Sciatic nerve (tissue), 2 donors: ENCODE measurements at places on chromosomes 5 and 9. TPM values are rescaled to one million over a fixed set of nuclear protein-coding genes. Genes with fewer than 3 reads are reported as not detected.

- DNase-seq: no peak
Measured at GRCh38 chr5:16871746-16872339, 64.2 kb downstream of the MYO10 start.

DNA sequence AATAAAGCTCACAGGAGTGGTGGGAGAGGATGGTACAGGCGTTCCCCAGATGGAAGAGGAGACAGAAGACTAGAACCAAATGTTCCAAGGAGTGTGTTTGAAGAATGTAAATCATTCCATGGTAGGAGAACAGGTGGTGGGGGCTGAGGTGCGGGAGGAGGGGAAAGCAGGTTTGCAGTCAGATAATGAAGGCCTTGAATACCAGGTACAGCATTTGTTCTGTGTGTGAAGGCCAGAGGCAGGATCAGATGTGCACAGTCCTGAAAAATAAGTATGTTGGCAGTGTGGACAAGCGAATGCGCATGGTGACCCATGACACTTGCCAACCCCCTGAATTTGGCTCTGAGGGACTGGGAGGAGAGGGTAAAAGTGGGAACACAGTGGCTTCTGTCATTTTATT lies 59.9 kb upstream of the ALDH1B1 start:
- DNase-seq: no peak

GRCh38 chr9:29714860-29715259 lies 2141.6 kb upstream of the C9orf72 start:
- no peak for DNase-seq

- no peak for DNase-seq
Measured at GRCh38 chr5:61301341-61302199, 30.5 kb upstream of the ZSWIM6 start.

GRCh38 chr9:114552706-114553105 lies 34.9 kb upstream of the ATP6V1G1 start:
- no peak for DNase-seq

DNA sequence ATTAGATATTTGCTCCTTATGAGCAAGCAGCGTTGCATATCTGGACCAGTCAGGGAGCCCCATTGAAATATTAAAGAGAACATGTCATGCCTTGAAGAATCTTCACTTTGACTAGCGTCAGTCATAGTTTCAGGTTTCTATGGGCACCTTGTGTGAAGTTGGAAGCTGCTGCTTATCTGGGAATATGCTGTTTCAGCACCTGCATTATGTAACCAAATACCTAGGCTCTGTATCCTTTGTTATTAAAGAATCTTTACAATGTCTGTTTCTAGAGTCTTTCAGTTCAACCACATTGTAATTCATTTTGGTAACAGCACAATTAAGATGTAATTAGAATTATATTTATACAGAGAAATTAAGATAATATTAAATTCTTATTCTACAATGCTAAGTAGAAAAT lies 818.8 kb upstream of the TYRP1 start:
- DNase-seq: no peak

GRCh38 chr9:101707721-101708120 lies 30.7 kb downstream of the GRIN3A start:
- DNase-seq: no peak

GRCh38 chr5:83426855-83427254 lies 44.7 kb upstream of the VCAN start:
- no peak for DNase-seq

DNA sequence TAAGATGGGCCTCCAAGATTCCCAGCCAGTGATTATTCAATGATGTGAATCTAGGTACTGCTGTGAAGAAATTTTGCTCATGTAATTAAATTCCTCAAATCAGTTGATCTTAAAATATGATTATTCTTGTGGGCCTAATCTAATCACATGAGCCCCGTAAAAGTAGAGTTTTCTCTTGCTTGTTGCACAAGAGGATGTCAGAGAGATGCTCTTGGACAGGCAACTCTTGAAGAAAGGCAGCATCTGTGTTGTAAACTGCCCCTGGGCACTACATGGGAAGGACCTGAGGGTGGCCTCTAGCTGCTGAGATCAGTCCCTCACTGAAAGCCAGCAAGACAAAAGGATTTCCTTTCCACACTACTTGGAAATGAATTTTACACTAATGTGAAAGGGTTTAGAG lies 132.9 kb downstream of the TRPM3 start:
- DNase-seq: no peak

DNA sequence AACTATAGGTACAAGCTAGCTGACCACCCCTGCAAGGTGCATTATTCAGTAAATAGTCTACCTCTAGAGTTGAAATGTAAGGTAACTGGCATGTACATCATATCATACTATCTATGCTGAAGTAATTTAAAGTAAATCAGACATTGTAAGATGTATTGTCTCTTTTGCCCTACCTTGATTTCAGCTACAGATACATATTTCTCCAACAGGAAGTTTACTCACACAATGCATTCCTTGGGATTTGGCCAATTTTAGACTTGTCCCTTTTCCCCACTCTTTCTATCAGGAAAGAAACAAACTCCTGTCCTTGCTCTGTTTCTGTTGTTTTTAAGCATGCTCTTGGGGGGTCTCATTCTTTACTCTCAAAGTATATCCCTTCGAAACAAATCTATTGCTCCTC lies 58.5 kb upstream of the TSLP start:
- no peak for DNase-seq

DNA sequence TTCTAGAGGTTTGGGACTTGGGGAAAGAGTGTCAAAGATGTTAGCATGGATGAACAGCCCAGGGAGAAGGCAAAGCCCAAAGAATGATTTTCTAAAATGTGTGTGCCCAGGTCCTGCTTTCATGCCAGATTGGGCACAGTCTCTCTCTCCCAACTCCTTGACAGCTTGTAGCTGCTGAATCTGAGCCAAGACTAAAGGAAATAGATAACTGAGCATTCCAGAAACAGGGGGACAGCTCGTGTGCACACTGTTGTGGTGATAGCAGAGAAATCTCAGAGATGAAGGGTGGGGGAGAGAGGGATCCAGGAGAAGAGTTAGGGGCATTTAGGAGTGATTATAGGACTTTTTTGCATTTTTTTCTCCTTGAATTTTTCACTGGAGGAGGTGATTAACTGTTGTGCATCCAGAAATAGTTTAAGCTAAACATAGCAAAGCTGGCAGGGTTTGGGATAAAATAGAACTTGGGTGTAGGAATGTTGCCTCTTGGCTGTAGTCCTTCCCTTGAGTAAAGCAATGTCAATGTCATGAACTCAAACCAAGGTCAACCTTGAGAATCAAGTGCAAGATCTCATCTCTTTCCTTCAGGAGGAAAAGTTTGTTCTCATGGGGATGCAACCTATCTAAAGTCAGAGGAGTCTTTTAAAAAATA lies 245.9 kb downstream of the SH3GL2 start:
- DNase-seq: no peak

GRCh38 chr9:89455356-89455824 lies 42.5 kb downstream of the SEMA4D start:
- no peak for DNase-seq

The HTR4 gene
- 0.13 TPM for total RNA-seq

The LHX3 gene
- total RNA-seq: not detected

The MZB1 gene
- total RNA-seq: 0.71 TPM

The NUTM2F gene
- total RNA-seq: not detected

The TMEM232 gene
- 8.1 TPM for total RNA-seq

The SLC34A3 gene
- not detected for total RNA-seq

The OTULIN gene
- total RNA-seq: 34.5 TPM
